LHCN-M2 (cell line): ENCODE measurements at places on chromosomes 2 and 18. TPM values are rescaled to one million over a fixed set of nuclear protein-coding genes. Genes with fewer than 3 reads are reported as not detected.

- peak; percentile 30 for DNase-seq
Observed at GRCh38 chr2:203817147-203817546, 50.4 kb upstream of the CTLA4 start.

- no peak for DNase-seq
Observed at GRCh38 chr2:98512699-98513098, 68.0 kb downstream of the INPP4A start.

DNA sequence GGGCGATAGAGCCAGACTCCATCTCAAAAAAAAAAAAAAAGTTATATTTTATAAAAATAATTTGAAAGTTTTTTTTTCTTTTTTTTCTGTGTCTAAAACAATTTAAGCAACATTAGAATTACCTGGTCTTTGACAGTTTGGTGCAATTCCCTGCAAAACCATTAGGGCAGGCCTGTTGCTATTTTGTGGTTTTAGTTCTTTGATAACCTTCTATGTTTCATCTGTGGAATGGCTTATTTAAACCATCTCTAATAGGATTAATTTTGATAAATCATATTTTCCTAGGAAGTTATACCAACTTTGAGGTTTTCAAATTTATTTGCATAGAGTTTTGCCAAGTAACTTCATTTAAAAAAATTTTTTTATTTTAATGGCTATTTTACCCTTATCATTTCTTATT is 141.2 kb upstream of the TWIST2 start:
- DNase-seq = no peak

GRCh38 chr2:179571721-179572120 is 289.7 kb downstream of the ZNF385B start:
- DNase-seq = no peak

Gene SERPINB5
- total RNA-seq = not detected in 2 replicates

Gene DSG2
- under 0.01 TPM in 2 replicates for total RNA-seq

Gene SLC30A3
- 0.63 TPM in 1 of 2 replicates, not detected in the other for total RNA-seq
